IPS DF 6.9 (cell line): ENCODE measurements at places on chromosomes 6 and 20.

DNA sequence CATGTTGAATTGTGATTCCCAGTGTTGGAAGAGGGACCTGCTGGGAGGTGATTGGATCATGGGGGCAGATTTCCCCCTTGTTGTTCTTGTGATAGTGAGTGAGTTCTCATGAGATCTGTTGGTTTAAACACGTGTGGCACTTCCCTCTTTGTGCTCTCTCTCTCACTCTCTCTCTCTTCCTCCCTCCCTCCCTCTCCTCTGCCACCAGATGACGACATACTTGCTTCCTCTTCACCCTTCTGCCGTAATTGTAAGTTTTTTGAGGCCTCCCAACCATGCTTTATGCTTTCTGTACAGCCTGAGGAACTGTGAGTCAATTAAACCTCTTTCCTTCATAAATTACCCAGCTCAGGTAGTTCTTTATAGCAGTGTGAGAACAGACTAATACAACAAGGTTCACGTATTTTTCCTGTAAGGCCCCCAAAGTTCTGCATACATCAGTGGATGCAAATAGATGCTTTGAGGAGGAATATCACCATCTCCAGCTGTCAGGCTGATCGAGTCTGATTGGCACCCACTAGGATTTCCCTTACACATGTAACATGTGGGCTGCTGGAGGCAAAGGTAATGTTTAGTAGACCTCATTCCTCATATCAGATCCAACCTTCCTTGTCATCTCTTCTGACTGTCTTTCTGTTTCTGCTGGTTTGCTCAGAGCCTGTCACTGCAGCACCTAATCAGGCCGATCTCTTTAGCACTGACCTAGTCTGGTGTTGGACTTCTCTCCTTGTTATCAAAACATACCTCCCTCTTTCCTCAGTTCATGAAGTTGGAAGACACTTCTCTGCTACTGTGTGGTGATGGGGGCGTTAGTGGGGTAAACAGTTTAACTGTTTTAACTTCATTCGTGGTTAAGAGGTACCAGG lies 54.3 kb upstream of the BACH2 start:
- no peak for DNase-seq

DNA sequence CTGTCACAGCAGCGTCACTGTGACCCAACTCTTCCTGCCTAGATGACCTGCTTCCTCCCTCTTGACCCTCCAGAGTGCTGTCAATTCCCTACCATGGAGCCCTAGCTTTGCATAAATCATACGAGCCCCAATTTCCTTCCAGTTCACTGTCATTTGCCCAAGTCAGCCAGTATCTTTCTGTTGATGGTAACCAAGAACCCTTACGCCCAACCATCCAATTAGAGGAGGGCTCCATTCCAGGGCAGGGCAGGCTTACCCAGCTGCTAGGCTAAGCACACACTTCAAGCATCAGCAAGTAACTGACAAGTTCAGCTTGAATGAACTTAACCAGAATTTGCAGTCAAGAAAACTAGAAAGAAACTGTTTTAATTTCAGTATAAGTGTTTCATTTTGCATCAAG lies 25.7 kb downstream of the WFDC3 start:
- DNase-seq, result no peak

- DNase-seq, result no peak
These were observed 45.5 kb downstream of the ANKS1A start for GRCh38 chr6:34934516-34934915.

DNA sequence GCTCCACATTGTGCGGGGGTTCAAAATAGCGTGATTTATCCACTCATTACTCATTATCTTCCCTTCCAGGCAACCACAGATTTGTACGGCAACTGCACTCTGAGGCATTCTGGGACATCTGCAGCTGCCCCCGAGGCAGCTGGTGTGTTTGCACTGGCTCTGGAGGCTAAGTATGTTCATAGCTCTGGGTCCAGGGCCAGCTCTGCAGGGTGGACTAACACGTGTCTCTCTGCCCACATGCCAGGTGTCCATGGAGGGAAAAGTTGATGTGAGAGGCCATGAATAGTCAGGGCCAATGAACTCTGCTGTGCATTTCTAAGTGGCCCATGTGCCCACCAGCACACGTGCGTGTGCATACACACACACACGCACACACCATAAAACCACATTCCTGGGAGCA lies 74.9 kb downstream of the BFSP1 start:
- no peak for DNase-seq

GRCh38 chr20:60728705-60729104 lies 523.4 kb upstream of the CDH4 start:
- DNase-seq, result no peak

- DNase-seq, result no peak
These were observed 3.2 kb upstream of the NPBWR2 start for GRCh38 chr20:64110411-64111068.

GRCh38 chr6:52500238-52501129 lies 76.4 kb downstream of the TRAM2 start:
- DNase-seq, result no peak

GRCh38 chr6:33766921-33767907 lies 20.5 kb upstream of the IP6K3 start:
- DNase-seq, result no peak

DNA sequence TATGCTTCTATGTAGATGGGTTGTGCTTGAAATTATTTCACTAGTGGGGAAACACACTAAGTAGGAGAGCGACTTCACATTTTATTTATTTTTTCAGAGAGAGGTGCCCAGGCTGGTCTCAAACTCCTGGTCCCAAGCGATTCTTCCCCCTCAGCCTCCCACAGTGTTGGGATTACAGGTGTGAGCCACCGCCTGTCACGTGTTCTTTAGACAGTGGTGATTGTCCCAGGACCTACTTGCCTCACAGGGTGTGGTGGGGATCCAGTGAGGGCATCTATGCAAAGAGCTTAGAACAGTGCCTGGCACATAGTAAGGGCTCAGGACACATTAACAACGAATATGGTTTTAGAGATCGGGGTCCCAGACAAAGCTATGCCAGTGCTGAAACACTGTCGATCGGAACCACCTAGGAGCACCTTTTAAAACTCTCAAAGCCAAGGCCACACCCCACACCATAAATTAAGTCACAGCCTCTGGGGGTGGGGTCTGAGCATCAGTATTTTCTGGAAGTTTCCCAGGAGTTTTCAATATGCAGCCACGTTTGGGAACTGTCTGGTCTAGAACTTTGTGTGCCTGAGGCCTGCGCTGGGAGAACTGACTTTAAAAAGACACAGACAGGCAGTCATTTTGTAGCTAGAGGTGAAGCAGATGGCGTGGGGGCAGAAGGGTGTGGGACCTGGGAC lies 4.8 kb upstream of the BCAS4 start:
- DNase-seq, result no peak

- no peak for DNase-seq
These were observed 69.4 kb upstream of the CLDN20 start for GRCh38 chr6:155194399-155194798.

GRCh38 chr20:11195169-11195568 lies 521.4 kb upstream of the JAG1 start:
- DNase-seq, result no peak

DNA sequence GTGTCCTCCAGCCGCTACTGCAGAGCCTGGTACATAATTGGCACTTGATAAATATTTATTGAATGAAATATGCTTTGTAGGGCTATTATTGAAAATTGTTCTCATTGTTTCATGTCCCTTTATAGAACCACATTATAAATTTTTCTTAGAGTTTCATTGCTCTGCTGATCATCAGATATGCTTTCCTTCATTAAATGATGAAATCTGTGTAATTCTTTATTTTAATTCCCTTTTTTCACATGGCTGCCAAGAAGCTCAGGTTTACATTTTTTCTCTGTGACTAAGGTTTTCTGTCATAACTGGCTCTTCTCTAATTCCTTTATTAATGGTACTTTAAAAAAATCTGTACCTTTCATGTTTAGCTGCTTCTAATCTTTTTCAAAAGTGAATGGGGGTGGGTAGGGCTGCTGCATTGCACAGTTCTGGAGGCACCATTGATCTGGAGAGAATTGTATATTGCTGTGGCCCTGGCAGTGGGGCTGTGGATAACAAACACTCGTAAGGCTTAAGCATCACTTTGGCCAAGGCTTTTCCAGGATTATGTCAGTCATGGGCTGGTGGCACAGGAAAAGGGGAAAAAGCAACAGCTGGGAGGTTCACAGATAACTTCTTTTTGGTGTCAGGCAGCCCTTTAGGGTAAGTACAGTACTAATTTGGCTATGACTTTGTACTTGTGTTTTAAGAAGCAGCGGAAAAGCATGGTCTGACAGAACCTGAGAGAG lies 43.8 kb downstream of the ARFGEF2 start:
- no peak for DNase-seq

GRCh38 chr6:140475086-140475485 lies 1100.6 kb upstream of the CITED2 start:
- DNase-seq, result no peak

- no peak for DNase-seq
These were observed 108.9 kb downstream of the COL12A1 start for GRCh38 chr6:75096966-75097365.

- no peak for DNase-seq
These were observed 11.9 kb upstream of the CPNE5 start for GRCh38 chr6:36851149-36851614.

- no peak for DNase-seq
These were observed 440.2 kb downstream of the TBC1D32 start for GRCh38 chr6:120894077-120894476.

GRCh38 chr6:14048837-14049236 lies 68.7 kb upstream of the CD83 start:
- DNase-seq, result no peak

DNA sequence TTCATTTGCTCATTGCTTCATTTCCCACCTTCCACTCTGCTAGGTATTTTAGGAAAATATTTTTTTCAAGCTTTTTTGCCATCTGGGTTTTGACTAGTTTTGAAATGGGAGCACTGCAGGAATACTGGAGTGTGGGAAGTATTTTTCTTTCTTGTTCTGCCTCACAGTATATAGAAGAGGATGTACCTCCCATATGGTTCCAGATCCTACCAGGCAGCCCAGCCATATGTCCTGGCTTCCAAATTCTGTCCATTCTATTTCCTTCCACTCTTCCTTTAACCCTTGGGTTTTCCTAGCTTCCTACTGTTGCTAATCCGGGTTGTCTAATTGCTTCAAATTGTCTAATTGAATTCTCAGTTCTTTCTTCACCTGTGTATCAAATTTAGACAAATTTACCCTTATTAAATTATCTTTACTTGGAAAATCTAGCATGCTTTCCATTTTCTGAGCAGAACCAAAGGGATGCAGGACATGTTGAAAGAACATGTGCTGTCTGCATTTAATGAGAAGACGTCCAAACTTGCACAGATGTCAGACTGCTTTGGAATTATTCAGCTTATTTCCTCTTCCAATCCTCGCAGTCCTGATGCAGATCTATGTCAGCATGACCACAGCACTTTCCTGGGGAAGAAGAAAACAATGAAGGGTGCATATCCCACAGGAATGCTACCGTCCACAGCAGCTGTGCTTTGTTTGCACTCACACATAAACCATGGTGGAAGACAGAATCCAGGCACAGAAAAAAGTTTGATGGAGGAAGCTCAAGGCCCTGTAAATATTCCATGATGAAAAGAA lies 1273.9 kb upstream of the MAP3K7 start:
- DNase-seq, result no peak

DNA sequence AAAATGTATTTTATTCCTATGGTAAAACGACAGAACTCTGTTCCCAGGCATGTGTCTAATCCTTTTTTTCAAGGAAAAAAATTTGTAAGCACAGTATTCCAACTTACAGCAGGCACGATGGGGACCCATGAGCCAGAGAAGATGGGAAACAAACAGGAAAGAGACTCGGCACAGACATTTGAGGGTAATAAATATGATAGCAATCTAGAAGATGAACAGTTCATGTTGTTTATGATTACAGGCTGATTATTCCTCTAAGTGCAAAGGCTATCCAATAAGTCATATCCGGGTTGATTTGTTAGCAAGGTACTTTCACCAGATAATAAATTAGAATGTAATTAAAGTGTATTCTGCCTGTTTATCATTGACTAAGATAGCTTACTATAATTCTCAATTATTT lies 43.2 kb downstream of the PDSS2 start:
- DNase-seq, result no peak
